ENCODE measurements at places on chromosomes 1 and 21.

DNA sequence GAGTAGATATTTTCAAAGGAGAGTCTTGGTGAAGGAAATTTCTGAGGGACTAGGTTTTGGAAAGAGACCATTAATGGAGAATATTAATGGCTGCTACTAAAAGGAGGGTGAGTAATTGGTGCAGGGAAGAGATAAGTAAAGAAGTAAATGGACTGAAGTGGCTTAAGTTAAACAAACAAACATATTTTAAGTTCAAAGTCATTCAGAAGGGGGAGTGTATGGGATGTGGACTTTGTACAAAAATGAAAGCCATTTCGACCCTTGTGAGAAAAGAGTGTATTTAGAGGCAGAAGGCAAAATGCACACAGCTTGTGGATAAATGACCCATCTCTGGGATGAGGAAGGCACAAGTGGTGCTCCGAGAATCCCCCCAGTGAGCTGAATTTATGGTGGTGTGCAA, 171.7 kb downstream of the BACH1 start:
- no peak for DNase-seq

DNA sequence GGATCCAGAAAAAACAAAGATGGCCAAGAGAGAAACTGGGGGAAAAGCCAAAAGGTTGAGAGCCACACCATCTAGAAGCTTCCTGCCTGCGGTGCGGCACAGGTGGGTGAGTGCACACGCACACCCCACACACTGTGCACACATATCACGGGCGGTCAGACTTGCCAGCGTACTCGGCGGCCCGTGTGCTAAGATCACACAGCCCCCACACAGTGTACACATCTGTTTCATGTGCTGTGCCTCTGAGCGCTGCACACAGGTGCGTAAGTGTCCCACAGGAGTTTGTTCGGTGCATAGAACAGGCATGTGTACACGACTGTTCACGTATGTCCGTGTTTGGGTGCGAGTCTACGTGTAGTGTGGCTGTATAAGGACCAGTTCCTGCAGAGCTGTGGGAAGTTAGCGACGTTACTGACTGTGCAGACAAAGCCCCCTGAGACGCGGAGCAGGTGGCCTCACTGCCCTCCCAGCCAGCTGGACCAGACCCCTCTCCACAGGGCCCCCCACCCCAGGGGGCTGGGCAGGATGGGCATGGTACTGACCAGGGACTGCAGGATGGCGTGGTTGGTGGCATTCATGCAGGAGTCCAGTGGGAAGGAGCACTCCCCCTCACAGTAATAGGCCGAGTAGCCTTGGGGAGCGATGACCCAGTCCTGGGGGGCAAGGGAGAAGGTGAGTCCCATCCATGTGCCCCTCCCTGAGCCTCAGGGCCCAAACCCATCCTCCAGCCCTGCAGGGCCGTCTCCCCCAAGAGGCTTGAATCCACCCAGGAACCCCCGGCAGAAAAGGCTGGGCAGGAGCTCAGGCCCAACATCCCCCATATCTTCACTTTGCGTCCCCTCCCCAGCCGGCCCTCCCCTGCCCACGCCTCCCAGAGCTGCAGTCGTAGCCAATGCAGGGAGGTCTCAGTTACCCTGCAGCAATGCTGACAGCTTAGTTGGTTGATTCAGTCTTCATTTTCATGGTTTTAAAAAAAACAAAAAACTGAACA, 8.3 kb downstream of the OXCT2 start:
- no peak for DNase-seq

DNA sequence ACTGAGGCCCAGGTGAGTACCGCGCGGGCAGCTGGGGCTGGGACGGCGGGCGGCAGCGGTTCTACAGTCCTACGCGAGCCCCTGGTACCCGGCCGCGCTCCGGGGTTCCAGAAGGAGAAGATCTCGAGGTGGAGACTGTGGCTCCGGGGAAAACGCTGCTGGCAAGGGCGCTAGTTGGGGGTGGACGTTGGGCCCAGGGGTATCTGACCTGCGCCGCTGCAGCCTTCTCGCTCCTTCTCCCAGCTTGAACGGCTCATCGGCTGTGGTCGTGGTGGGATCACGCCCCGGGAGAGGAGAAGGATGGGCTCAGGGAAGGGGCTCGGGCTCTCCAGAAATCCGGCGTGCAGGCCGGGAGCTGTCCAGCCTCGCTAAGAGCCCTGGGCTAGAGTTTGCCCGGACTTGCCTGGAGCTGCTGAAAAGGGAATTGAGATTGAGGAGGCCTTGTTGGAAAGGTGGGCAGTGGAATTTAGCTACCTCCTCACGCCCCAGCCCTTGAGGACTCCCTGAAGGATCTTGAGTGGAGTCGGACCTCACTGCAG, 1.1 kb upstream of the POU3F1 start:
- no peak for DNase-seq

GRCh38 chr1:39046613-39047210, 20.6 kb downstream of the NDUFS5 start:
- no peak for DNase-seq

- no peak for DNase-seq
These were observed 208.8 kb upstream of the USP25 start for GRCh38 chr21:15520811-15521643.

GRCh38 chr1:29628190-29628589, 391.9 kb downstream of the PTPRU start:
- no peak for DNase-seq

- DNase-seq = no peak
These were observed 29.3 kb downstream of the TNNT2 start for GRCh38 chr1:201348211-201348566.

GRCh38 chr1:68377098-68377497, 72.7 kb downstream of the RPE65 start:
- DNase-seq = no peak

DNA sequence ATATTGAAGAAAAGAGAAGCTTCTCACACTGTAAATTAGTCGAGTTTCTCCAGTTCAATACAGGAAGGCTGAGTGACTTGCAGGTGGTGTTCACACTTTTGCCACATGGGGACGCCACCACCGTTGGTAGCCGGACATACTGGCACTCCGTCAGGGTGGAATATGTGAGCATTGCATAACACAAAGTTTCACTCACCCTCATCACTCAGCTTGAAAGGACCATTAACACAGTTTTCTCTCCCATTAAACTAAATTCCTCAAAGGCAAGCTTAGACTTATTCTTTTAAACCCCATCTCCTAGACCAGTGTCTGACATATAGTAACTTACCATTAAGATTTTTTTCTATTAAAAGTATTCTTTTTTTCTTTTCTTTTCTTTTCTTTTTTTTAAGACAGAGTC, 105.3 kb upstream of the SERBP1 start:
- DNase-seq = peak; percentile 25

DNA sequence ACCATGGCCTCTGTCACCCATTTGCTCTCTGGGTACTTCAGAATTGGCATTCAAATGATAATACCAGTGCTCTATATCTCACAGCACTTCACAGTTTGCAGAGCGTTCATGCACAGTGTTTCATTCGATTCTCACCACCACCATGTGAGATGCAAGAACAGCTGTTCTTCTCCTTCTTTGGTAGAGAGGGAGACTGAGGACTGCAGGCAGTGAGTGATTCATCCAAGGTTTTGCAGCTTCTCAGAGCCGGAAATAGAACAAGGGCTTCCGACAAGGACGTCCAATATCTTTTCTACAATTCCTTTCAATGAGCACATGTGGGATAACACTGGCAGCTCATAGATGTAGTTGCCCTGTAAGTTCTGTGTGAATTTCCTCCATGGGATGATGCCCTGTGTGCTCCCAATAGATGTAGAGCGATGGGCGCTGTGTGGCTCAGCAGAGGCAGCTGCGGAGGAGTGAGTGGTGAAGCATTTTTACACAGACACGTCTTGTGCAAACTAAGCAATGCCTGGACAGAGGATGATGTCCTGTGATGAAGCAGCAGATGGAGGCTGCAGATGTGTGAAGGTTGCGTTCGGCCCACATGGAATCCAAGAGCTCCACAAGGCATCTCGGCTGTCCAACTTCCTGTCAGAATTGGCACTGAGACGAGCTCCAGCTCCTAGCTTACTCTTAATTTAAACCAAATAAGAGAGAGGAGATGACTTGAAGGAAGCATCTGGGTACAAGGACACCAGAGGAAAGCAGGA, 24.9 kb downstream of the MT1HL1 start:
- no peak for DNase-seq

DNA sequence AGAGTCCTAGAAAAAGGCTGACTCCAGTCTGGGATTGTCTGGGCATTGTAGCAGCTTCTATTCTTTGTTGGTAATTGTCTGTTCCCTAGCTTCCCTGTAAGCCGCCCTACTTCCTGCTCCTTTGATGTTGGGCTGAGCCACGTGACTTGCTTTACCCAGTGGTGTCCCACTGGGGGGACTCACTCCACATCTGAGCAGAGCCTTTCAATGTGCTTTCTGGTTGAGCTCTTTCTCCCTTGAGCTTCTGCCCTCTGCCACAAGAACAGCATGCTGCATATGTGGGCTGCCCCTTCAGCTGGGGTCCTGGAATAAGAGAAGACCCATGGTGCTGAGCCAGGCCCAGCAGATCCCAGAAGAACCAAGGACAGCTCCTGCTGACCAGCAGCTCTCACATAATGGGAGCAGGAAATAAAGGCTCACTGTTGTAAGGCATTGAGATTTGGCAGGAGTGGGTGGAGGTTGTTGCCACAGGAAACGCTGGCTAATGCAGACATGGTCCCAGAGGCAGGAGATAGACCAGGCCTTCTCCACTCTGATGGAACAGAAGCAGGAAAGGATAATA, 276.3 kb upstream of the GJB5 start:
- DNase-seq = no peak

DNA sequence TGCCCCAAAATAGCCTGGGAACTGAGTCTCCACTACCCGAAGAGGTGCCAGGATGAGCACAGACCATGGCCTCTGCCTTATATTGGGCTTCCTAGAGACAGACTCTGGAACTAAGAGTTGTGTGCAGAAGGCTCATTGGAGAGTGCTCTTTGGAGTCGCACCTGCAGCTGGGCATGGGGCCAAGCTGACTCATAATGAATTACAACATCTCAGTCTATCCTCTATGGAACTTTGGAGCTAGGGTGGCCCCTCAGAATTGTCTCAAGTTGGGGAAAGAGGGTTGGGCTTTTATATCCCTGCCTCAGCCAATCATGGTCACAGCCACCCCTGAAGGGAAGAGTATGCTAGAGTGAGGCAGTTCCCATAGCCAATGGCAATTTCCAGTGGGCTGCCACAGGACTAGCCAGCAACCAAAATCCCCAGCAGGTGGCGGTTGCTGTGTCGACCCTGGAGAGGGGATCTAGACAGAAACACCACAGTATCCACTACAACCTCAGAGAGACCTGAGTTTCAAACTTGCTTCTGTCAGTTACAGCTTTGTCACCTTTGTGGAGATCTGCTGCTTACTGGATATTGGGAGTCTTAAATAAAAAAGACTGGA, 93.8 kb downstream of the DMRTA2 start:
- no peak for DNase-seq

- no peak for DNase-seq
These were observed 504 bp downstream of the H6PD start for GRCh38 chr1:9235096-9235459.

- DNase-seq = no peak
These were observed 86.5 kb downstream of the PSMG1 start for GRCh38 chr21:39096754-39097153.

- no peak for DNase-seq
These were observed 310.2 kb downstream of the NTNG1 start for GRCh38 chr1:107450899-107451664.

- no peak for DNase-seq
These were observed 75.7 kb downstream of the BCAR3 start for GRCh38 chr1:93605812-93606512.

- no peak for DNase-seq
These were observed 84.1 kb upstream of the ZNF326 start for GRCh38 chr1:89910780-89911179.

GRCh38 chr1:218692808-218693207, 347.7 kb downstream of the TGFB2 start:
- no peak for DNase-seq

- no peak for DNase-seq
These were observed 19.2 kb upstream of the SLC44A5 start for GRCh38 chr1:75630004-75630594.

DNA sequence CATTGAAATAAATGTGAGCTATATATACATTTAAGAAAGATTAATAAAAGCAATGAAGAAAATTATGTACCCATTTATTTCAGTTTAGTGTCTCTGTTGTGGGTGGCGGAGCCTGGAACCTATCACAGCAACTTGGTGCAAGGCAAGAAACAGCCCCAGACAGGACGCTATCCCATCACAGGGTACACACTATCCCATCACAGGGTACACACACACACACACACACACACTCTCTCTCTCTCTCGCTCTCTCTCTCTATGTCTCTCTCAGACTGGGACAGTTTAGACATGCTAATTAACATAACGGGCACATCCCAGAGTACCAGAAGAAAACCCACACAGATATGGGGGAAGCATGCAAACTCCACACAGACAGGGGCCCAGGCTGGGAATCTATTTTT, 6.5 kb upstream of the IL6R start:
- no peak for DNase-seq

DNA sequence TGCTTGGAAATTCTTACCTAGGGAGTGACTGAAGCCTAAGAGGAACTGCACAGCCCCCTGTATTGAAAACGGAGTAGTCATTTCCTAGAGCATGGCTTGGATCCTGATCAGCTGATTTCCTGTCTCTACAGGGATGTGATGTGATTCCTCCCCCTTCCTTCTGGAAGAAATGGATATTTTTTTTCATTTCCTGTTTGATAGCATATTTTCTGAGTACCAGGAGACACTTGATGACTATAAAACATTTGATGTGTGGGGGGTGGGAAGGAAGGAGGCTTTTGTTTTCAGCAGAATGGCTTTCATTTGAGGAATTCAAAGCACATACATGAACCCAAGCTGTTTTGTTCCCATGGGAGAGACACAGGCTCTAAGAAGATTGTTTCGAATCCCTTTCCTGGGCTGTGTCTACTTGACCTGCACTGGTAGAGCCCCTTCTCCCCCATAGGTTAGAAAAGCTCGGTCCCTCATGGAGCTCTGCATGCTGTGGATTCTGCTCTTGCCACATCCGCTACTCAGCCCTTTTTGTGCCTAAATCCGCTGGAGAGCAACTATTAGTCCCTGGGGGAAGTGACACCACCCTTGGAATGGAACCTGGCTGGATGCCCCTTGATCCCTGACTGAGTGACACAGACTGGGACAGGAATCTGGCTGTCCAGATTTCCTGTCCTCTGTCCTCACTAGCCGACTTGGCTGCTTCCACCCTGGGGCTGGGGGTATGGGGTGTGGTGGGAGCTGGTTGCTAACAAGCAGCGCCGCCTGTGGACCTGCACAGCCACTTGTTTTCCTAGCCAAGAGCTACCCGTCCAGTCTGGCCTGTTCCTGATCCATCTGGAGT, 71.8 kb upstream of the MACF1 start:
- DNase-seq = no peak

Measured in stimulated activated CD4-positive, alpha-beta T cell treated with anti-CD3 and anti-CD28 coated beads, TNF-alpha, amount 100 ng/mL, for 1 hour (primary cell).